ENCODE measurements at places on chromosomes 5 and 9. TPM values are rescaled to one million over a fixed set of nuclear protein-coding genes. Genes with fewer than 3 reads are reported as not detected.

PLPP7 gene
- 0.14 TPM for total RNA-seq

SPATA31D1 gene
- not detected for total RNA-seq

KCTD16 gene
- 2.8 TPM for total RNA-seq

TMEM174 gene
- total RNA-seq, result not detected

AQP3 gene
- 2.6 TPM for total RNA-seq

IL17B gene
- total RNA-seq, result not detected

ADAMTSL2 gene
- total RNA-seq, result not detected

HMMR gene
- total RNA-seq, result 78.2 TPM

RAB24 gene
- 29.1 TPM for total RNA-seq

DNA sequence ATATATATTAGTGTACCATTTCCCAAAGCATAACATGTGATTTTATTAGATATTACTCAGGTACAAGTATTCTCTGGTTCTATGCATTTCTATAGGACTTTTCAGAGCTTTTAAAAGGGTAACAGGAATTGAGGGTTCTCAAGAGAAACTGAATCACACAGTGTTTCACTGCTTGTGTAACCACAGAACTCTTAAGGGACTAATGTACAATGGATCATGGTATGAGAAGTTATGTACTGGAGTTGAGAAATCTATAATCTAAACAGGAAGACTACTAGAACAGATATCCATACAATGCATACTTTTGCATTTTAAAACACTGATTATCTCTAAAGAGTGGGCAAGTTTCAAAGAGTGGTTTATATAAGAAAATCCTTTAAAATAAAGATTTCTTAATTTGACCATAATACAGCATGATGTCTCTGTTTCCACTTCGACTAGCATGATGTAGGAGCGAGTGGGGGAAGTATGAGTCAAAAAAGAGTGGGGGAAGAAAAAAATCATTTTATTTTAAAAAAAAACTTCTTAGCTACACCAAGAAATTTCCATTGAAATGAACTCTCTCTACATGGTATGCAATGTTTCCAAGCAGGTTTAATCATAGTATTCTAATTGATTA, 183.5 kb downstream of the RFX3 start:
- DNase-seq, result no peak

GRCh38 chr9:91857291-91858212, 92.5 kb downstream of the ROR2 start:
- DNase-seq, result no peak

- no peak for DNase-seq
These were observed 932.0 kb downstream of the TLE4 start for GRCh38 chr9:80503671-80504281.

GRCh38 chr5:3026099-3026498, 274.6 kb upstream of the IRX2 start:
- DNase-seq, result no peak

GRCh38 chr9:69190086-69190862, 16.2 kb downstream of the TJP2 start:
- no peak for DNase-seq

DNA sequence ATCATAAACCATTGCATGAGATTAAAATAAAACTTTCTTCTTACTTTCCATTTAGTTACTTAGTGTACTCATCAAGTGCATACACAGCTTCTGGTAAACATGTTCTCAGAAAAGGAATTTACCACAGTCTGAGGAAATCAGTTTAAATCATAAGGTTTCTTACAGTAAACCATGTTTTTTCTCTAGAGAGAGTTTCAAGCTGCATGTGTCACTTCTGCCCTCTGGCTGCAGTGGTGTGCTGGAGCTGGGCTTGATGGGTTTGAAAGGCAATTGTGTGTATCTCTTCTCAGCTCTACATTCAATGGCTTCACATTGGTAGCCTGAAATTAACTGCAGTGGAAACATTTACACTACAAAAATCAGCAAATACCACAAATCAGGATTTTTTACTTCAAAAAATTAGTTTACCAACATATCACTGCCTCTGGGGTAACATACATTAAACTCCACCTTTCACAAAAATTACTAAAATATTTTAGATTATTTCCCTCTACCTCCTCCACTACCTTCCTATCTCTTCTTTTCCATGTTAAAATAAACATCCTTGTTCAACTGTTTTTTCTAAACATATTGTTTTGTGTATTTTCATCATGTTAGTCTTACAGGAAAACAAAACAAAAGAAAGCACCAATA, 414.3 kb downstream of the ANXA1 start:
- no peak for DNase-seq

GRCh38 chr9:92325991-92326500, 293 bp downstream of the CENPP start:
- DNase-seq, result no peak

DNA sequence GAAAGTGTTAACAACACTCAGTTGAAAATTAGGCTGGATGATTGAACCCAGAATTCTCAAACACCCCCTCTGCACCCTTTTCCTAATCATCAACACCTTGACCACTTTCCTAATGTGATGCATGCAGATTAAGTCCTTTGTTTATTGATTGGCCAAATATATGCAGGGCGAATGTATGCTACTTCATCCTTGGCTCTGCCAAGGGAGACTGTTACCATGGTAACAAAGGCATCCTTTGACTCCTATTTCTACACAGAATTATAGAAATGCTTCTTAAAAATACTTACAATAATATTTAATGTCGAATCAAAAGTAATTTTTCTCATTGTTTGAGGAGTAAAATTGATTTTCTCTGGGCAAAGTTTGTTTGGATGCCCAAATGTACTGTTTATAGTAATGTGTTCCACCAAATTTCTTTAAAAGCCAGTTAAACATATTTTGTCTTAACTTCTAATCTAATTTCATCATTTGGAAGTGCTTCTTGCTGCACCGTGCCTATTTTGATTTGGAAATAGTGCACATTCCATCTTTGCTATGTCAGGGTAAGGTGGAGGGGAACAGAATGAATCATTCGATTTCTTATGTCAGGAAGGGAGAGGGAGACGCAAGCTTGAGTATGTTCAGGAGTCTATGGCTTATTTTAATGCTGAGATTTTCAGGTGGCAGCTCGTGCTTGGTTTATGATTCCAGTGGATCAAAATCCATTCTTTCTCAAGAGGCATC, 1384.3 kb upstream of the WWC1 start:
- no peak for DNase-seq

DNA sequence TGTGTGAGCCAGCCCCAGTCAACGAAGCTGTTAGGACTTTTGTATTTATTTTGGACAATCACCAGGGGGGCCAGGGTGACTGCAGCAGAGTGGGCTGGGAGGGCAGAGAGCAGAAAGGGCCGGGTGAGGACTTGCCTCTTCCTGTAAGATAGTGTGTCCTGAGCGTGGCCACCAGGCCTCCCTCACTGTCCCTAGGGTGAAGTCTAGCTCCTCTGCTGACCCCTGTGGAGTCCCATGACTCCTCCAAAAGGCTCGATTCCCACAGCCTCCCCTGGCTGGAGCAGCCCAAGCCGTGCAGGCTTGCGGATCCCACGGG, 147.8 kb downstream of the RXRA start:
- DNase-seq, result no peak

- DNase-seq, result no peak
These were observed 1.3 kb downstream of the PROB1 start for GRCh38 chr5:139393497-139394122.

GRCh38 chr5:603081-603998, 8.8 kb upstream of the CEP72 start:
- DNase-seq, result no peak

DNA sequence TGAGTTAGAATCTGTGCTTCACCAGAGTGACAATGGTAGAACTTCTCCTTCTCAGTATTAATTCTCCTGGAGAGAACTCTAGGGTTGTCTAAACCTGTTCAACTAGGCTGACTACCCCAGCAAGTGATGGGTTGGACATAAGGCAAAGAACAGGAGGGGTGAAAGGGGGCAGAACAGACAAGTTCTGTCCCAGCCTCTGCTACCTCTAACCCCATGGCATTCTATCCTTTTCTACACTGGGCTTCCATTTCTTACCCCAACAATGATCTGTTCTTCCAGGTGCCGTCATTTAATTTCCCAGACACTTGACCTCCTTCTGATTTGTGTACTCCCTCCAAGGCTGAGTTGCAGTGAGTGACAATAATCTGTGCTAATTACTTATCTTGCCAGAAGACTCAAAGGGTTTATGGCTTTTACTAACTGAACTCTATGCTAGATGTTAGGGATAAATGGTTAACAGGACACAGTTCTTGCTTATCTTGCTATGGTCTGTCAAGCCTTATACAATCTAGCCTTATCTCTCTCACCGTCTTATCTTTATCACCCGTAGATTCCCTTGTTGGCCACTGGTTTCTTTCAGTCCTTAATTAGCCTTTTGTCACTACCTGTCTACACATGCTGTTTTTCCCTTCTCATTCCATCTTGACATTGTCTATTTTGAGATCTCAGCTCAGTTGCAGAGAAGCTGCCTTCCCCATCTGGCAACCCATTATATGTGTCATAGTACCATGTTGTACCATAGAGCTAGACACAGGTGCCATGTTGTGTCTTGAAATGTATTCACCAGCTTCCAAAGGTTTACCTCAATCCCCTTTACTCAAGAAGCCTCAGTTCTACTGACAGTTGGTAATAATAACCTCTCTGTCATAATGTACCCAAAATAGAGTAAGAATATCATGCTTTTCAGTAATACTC, 10.0 kb upstream of the MATR3 start:
- DNase-seq, result no peak

DNA sequence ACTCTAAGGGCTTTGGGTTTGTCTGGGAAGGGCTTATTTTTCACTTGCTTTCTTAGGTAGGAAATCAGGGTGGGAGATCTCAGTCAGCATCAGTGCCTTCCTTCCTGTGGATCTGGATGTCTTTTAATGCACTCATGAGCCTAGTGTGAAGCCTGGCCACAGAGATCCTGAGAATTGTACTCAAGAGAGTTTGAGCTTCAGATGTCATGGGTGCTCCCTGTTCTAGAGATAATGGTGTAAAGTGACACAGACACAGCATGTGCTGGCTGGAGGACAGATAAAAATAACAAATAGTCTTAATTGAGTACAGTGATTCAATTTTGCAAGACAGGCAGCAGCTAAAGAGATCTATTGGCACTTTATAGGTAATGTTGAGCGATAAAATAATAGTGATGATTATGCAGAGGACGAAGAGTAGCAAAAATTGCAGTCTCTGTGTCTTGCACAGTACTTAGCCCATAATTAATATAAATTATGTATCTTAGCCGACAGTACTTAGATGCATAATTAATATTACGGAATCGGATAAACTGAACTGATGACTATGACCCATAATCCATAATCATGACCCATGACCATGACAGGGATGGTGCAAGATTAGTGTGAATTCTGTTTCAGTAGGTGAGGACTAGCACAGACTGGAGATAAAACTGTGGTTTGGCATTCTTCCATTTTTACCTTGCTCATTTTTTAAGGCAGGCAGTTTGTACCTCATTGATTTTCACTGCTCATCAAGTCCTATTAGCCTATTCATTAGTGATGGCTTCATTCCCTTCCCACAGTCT, 408.7 kb upstream of the PIK3R1 start:
- DNase-seq, result no peak

DNA sequence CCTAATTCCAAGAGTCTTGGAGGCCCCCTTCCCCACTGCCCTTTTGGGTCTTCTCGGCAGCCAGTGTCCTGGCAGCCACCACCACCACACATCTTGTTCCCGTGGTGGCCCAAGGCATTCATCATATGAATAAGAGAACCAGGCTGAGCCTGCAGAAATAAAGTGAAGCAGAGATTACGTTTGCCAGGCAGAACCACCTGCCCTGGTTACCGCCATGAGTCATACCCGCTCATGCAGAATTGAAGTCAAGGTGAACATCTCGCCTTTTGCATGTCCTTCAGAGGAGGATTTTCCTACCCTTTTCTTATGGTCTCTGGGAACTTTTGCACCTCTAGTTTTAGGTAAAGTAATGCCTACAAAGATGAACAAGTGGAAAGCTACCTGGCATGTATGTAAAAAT, 119.5 kb upstream of the LMX1B start:
- no peak for DNase-seq

GRCh38 chr5:31656806-31657205, 17.9 kb downstream of the PDZD2 start:
- DNase-seq, result no peak

- DNase-seq, result no peak
These were observed 185.4 kb downstream of the TTC39B start for GRCh38 chr9:15121630-15122029.

GRCh38 chr5:51621156-51621555, 237.9 kb downstream of the ISL1 start:
- DNase-seq, result no peak

GRCh38 chr5:167899490-167900070, 391.9 kb upstream of the WWC1 start:
- DNase-seq, result no peak

- no peak for DNase-seq
These were observed 637.2 kb downstream of the PDE4D start for GRCh38 chr5:59256331-59256730.

- no peak for DNase-seq
These were observed 76.0 kb upstream of the SIMC1 start for GRCh38 chr5:176162198-176162597.

DNA sequence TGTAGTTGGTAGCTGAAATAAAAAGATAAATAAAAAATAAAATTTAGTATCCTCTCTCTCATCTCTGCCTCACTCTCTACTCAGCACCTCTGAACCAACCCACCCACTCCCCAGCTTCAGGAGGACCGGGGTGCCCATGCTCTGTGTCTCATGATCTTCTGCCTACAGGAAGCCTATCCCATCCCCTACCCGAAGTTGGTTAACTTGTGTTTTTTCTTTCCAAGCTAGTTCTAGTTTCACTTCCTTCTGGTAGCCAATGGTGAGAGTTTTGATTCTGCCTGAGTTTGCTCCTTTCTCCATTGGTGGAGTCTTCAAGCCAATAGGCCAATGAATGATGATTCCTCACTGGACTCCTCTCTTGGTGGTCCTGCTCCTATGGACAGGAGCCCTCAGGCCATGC, 32.1 kb downstream of the SNX24 start:
- no peak for DNase-seq

DNA sequence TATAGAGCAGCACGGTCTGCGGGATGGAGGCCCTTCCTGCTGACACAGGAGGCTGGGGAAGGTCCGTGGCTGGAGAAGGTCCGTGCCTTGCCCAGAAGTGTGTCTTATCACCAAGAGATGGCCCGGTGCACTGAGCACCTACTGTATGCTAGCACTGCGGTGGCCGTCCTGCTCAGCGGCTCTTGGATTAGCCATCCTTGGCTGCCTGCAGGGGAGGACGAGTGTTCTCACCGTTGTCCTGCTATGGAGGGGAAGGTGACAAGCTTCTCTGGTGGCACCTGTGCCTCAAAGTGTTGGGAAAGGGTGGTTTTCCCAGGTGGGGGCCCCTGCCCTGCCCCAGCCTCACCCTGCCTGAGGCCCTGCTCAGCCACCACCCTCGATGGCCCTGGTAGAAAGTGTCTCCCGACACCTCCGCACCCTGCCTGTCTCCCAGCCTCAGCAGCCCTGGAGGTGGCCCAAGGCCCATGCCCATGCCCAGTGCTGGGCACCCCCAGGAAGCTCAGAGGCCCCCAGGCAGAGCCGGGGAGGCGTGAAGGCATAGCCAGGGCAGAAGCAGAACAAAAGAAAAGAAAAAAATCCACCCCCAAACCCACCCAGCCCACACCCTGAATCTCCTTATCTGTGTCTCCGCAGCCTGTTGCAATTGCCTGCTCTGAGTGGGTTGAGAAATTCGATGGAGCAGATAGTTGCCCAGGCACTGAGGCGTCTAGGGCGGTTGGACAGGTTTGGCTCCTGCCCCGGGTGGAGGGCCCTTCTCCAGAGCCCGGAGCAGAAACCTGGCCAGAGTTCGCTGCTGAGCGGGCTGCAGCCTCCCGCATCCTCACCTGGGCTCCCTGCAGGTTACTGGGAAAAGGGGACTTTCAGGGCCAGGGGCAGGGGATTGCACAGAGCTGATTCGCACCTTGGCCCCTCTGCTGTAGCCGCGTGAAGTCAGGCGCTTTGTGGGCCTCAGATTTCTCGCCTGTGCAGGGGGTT, 30.5 kb downstream of the RXRA start:
- DNase-seq, result no peak

Measured in NCI-H460 (cell line).